Airway epithelial cell (primary cell): ENCODE measurements at places on chromosomes 1 and 21. TPM values are rescaled to one million over a fixed set of nuclear protein-coding genes. Genes with fewer than 3 reads are reported as not detected.

THEM5 gene
- total RNA-seq, result 0.99 and 2.3 TPM in 2 replicates

CFHR4 gene
- not detected in 2 replicates for total RNA-seq

PEF1 gene
- total RNA-seq, result 59.8 and 85.1 TPM in 2 replicates

MSH4 gene
- total RNA-seq, result not detected in 2 replicates

PDE4B gene
- total RNA-seq, result 1.2 and 1.8 TPM in 2 replicates

HOOK1 gene
- 7.1 and 10.7 TPM in 2 replicates for total RNA-seq
